EL (cell line): ENCODE measurements at places on chromosomes 5 and 9.
A peak's percentile ranks its signal among the peaks of the same experiment; 100 is the strongest.

GRCh38 chr5:120419127-120419526, 45.0 kb upstream of the PRR16 start:
- DNase-seq = peak; percentile 36

- DNase-seq = no peak
Observed at GRCh38 chr5:45334939-45335338, 361.2 kb downstream of the HCN1 start.

DNA sequence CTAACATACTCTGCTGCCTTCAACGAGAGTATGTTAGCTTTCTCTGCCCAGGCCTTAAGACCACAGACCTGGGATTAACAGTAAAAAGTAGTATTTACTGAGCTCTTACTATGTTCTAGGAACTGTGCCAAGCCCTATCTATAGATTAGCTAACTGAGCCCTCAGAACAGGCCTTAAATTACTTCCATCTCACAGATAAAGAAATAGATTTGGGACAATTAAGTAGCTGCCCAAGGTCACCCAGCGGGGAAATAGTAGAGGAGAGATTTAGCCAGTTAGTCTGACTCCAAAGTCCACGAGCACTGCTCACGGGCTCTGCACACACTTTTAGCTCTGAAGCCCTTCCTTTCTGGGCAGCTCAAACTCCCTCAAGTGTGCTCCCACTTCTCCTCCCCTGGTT, 64.5 kb upstream of the EQTN start:
- no peak for DNase-seq

DNA sequence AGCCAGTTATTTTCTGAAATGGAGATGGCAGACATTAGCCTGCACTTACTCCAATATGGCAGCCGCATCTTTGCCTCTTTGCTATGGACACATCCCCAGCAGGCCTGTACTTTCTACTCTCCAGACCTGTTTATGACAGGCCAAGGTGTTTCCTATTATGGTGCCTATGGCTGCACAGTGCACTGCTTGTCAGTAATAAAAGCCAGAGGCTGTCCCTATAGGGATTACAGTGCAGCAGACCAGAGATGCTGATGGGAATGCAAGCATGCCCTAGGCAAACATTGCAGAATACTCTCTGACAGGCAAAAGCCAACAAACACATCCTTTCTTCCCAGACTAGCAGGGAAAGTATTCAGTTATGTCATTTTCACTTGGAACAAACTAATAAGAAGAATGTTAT, 442.9 kb downstream of the RAB3C start:
- DNase-seq = peak; percentile 18

DNA sequence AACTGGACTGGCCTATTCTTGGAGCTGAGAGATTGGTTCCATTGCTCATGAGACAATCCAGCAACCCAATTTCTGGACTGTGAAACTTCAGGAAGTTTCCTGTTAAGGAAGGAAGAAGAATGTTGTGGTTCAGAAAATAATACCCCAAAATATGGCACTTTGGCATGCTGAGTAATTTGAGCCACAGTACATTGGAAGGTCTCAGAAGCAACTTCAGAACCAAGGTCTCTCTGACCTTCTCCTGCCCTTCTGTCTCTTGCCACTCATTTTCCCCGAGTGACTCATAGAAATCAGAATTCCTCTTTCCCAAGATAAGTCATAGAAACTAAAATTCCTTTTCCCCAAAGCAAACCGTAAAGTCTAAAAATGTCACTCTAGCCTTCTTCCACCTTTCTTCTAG, 1366.1 kb downstream of the PTPRD start:
- no peak for DNase-seq

DNA sequence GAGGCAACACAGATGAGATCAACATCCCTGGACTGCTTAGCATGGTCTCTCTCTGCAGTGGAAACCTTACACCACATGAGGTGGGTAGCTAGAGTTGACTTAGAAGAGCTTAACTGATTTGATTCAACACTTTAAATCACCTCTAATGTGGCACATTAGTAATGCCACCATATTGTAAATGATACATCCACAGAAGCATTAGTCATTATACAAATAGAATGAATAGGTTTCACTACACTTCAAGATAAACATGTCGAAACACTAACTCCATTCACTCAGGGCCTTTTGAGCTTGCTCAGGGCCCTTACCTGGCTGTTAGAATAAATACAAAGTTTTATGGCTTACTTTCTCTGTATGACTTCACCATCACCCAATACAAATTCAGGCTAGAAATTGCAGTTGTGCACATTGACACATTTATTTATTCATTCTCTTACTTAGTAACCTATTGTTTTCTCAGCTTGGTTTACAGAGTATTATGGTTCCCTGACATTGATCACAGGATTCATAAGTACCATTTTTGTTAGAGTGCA, 9.3 kb upstream of the SMAD5 start:
- no peak for DNase-seq

DNA sequence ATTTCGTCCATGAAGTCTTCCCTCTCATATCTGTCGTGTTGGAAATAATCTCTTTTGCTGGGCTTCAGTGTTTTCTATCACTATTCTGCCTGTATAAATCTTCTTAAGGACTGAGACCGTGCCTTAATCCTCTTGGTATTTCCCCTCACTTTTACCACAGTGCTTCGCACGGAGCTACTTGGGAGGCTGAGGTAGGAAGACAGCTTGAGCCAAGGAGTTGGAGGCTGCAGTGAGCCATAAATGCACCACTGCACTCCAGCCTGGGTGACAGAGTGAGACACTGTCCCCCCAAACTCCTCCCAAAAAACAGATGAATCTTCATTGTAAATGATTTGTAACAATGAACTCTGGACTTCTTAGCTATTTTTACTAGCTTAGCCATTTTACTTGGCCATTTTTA, 57.8 kb downstream of the PHAX start:
- no peak for DNase-seq

DNA sequence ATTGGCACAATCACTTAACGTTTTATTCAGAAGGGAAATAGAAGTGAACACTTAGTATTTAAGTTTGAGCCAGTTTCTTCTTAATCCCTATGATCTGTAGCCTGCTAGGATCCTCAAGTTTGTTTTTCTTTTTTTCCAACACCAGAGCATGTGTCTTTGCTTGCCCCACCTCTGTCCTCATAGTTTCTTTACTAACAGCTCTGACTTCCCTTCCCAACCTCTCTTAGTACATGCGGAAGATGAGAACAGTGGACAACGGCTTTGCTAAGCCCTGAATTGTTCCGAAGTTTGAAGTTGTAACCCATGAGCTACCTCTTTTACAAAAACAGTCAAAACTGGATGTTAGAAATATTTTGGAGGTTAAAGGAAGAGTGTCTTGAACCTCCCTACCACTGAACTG, 61.7 kb upstream of the TAF11L2 start:
- no peak for DNase-seq

DNA sequence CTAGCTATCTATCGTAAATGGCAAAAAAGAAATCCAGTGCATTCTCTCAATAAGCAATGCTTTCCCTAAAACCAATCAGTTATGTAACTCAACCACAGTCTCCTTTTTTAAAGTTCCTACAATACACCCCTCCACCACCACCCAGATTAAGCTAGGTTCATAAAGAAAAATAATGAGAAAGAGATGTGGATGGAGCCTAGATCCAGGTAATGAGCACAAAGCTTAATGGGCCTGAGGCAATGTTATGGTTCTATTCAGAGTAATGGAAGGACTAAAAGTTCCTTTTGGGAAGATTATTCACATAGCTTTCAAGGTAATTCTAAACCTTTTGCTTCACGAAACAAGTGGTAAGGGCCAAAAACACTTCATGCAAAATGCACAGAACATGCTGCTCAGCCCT, 113.5 kb downstream of the MPDZ start:
- no peak for DNase-seq

DNA sequence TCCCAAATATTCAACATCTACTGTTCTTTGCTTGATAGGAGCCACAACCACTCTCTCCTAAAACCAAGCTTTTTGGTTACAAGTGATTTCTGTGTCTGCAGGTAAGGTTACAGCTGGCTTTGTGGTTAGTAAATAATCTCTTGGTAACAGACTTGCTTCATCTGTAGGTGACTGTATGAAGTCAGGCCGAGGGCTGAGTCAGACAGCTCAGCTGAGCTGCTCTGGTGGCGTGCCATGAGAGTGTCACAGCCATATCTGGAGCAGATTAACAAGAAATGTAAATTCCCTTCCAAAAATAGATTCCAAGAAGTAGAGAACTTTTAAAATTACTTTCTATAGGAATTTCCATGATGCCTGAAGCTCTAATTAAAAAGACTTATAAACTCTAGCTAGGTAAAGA, 23.7 kb upstream of the TAS2R1 start:
- peak; percentile 84 for DNase-seq

DNA sequence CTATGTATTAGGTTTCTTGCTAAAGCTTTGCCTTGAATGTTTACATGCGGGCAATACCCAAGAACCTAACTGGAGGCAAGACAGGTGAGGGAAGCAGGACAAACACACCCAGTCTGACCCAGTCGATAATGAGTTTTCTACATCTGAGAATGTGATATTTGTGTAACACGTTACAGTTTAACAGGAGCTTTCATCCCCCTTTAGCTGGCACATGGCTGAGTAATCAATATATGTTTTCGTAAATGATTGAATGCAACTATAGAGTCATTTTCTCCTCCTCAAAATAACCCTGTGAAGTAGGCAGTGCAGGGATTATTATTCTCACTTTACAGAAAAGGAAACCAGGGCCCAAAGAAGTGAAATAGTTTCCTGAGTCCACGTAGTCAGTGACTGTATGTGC, 84.7 kb upstream of the HTR4 start:
- no peak for DNase-seq

DNA sequence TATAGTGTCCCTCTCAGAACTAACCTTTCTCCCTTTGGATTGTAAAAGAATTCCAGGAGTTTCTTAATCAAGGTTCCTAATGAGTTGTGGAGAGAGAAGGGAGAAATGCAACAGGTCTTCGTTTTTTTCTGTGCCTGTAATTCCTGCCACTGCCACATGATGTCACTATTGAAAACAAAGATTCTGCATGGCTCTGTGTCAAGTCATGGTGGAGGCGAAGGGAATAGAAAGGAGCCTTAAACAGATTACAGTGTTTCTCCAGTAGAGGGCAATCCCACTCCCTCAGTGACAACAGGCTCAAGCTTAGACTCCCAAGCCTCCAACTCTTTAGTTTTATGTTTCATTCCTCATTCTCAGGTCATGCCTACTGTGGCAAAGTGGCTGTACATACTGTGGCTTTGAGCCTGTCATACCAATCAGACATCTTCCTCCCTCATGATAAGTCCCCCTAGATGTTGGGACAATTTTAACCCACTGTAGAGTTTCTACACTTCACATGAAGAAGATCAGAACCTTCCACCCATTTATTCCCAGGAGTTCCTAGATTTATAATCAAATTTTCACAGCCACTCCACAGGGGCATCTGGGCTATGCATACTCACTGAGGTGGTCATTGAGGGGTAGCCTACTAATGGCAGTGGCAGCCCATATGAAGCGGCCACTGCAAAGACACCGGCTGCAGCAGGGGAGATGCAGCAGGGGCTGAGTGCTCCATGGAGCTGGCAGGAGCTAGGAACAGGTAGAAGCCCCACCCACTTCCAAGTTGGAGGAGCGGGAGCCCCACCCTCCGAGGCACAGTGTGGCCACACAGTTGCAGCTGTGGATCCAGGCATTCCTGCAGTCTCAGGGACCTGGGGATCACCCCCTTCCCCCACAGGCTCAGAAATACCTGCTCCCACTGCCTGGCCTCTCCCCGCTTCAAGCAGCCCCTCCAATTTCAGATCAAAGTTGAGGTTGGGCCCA, 97.4 kb upstream of the TRIM32 start:
- peak; percentile 61 for DNase-seq
